ENCODE measurements at places on chromosomes 7 and 10. TPM values are rescaled to one million over a fixed set of nuclear protein-coding genes. Genes with fewer than 3 reads are reported as not detected.

Gene OR13A1
- polyA plus RNA-seq: not detected

Gene CCDC136
- polyA plus RNA-seq: 12.7 TPM

DNA sequence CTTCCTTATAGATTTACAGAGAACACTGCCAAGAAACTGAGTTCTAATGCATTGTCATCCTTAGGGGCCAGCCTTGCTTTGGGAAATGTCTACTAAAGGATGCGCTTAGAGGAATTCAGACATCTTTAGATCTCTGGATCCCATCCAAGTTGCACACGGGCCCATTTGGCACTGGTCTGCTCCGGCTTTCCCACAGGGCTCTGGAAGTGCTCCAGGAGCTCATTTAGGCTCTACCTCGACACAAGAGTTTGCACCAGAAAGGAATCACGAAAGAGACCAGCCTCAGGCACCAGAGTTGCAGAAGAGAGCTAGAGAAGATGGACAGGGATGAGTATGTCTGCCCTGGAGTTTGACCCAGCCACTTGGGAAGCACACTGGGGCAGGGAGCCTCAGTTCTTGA is 150.1 kb upstream of the TMEM72 start:
- DNase-seq: no peak

DNA sequence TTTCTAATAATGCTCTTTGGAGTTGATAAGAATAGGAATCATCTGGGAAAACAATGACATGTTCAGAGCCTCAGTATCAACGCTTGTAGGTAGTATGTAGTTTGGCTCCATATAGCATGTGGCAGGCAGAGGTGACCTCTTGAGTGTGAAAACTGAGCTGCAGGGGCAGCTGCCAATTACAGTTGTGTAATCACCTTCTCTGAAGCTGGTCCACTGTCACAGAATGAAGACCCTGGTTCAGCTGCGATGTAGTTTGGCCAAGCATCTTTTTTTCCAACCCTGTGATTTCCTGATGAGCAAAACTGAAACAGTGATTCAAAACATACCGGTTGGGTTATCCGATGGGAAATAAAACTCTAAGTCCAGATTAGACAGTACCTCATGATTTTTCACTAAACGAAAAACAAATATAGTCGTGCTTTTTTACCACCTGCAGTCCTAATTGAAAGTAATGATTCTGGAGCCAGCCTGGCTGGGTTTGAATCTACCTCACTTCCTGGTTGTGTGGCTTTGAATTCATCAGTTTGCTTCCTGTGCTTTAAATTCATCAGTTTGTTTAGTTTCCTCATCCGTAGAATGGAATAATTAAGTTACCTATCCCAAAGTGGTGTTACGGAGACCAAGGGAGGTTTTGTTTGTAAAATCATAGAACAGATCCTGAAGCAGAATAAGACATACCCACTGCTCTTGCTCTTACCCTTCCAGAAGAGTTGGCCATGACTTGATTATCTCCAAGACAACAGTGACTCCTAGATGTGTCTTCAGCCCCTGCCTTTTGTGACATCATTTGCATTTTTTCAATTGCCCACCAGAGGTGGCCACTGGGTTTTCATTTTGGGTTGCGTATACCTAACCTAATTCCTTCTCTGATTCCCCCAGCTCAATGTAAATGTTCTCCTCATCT is 87.4 kb downstream of the CELF2 start:
- no peak for DNase-seq

GRCh38 chr10:112744181-112745096 is 205.6 kb upstream of the TCF7L2 start:
- DNase-seq: no peak

- DNase-seq: no peak
These were observed 13.1 kb downstream of the IFT22 start for GRCh38 chr7:101308245-101309085.

GRCh38 chr10:112988839-112989406 is 38.9 kb downstream of the TCF7L2 start:
- no peak for DNase-seq

GRCh38 chr10:62196528-62196927 is 72.1 kb downstream of the RTKN2 start:
- DNase-seq: no peak

- DNase-seq: no peak
These were observed 196.3 kb downstream of the DNAJC1 start for GRCh38 chr10:21807180-21807579.

DNA sequence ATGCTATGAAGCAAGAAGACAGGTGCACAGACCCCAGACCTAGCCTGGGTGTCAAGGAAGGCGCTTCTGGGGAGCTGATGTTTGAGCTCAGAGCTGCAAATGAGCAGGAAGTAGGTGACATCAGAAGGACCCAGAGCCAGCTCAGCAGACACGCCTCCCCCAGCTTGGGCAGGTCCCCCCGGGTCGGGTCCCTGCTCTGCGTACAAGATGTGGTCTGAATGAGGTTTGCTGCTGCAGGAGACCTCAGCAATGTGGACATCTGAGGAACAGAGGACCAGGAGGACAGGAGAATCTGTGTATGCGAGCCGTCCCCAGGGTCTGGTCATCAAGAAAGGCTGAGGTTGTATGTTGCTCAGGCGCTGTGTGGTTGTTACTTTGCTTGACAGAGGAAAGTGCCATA is 51.8 kb downstream of the TACC2 start:
- DNase-seq: no peak

DNA sequence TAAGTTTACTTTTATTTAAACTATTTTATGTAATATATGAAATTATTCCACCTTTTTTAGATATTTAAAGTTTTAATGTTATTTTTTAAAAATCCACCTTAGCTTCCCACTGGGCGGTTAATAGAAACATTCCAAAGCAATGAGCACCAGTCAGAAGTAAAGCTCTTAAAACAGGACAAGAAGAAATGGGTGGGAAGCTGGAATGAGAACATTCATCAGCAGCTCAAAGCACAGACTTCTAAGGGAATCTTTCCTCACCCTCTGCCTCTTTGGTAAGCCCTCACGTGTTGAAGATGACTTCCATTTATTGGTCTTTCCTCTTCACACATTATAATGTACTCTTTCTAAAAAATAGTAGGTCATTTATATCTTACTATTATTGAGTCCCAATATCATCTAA is 3.1 kb downstream of the AGMO start:
- DNase-seq: no peak

DNA sequence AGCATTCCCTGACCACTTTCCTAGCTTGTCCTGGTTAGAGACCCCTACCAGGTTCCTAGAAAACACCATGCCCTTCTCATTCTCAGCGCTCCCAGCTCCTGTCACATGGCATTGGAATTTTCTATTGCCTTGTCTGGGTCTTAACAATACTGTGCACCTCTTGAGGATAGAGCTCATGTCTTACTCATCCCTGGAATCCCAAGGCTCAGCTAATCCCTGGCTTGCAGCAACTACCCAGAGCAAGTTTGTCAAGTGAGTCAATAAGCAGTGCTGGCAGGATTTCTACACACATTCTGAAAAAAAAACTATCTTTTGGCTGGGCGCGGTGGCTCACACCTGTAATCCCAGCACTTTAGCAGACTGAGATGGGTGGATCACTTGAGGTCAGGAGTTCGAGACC is 11.7 kb upstream of the PRDX3 start:
- DNase-seq: no peak

GRCh38 chr10:80163741-80164341 is 31.3 kb downstream of the PLAC9 start:
- no peak for DNase-seq

DNA sequence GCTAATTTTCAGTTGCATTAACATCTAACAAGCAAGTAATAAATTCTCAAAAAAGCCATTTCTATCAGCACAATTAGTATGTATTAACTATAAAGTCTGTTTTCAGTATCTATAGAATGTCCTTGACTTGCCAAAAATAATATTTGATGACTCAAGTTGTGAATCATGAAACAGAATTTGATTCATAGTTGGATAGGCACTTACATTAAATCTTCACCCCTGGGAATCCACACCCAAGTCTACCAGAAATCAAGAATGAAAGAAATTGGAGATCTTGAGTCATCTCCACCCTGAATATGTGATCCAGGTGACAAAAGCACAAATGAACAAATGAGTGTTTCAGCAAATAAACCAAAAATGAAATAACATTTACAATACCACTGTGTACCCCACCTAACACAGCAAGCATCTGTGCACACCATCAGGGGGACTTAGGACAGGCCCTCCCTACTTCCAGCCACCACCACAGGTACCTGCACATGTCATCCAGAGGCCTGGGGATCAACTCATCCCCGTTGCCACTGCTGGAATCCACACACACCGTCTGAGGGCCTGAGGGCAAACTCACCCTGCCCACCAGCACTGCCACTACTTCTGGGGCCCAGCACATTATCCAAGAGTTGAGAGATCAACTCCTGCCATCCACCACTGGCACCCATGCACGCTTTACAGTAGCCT is 160.1 kb downstream of the MTERF1 start:
- DNase-seq: no peak

DNA sequence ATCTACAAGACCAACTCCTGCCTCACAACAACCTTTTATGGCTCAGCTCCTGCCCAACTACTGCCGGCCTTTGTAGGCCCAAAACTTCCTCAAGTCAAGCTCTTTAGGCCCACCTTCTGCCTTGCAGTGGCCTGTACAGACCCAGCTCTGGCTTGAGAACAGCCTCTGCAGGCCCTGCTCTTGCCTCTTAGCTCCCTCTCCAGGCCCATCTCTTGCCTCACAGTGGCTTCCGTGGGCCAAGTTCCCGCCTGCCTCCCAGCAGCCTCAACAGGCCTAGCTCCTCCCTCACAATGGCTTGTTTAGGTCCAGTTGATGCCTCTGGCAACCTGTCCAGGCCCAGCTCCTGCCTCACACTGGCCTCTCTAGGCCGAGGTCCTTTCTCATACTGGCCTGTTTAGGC is 32.4 kb upstream of the VKORC1L1 start:
- no peak for DNase-seq

- DNase-seq: no peak
These were observed 27.9 kb upstream of the CDK14 start for GRCh38 chr7:90568213-90568612.

Data from right renal cortex interstitium (tissue), 3 donors.